ENCODE measurements at places on chromosomes 5 and 9.

- no peak for DNase-seq
Observed at GRCh38 chr5:72376381-72376780, 56.2 kb downstream of the PTCD2 start.

DNA sequence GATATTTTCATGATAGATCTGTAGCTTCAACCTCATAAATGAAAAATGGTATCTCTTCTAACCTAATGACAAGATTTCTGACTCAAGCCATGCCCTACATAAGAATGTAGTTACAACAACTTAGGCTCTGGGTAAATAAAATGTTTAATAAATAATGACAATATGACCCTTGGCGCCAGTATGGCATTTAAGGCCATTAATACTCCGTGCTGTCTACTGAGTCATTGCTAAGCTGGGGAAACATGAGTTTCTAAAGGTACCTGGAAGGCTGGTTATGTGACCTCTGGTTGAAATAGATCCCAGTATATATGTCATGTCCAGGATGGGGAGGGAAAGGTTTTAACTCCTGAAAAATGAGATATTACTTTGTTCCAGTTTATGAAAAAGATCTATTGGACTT lies 58.0 kb upstream of the CEMIP2 start:
- no peak for DNase-seq

DNA sequence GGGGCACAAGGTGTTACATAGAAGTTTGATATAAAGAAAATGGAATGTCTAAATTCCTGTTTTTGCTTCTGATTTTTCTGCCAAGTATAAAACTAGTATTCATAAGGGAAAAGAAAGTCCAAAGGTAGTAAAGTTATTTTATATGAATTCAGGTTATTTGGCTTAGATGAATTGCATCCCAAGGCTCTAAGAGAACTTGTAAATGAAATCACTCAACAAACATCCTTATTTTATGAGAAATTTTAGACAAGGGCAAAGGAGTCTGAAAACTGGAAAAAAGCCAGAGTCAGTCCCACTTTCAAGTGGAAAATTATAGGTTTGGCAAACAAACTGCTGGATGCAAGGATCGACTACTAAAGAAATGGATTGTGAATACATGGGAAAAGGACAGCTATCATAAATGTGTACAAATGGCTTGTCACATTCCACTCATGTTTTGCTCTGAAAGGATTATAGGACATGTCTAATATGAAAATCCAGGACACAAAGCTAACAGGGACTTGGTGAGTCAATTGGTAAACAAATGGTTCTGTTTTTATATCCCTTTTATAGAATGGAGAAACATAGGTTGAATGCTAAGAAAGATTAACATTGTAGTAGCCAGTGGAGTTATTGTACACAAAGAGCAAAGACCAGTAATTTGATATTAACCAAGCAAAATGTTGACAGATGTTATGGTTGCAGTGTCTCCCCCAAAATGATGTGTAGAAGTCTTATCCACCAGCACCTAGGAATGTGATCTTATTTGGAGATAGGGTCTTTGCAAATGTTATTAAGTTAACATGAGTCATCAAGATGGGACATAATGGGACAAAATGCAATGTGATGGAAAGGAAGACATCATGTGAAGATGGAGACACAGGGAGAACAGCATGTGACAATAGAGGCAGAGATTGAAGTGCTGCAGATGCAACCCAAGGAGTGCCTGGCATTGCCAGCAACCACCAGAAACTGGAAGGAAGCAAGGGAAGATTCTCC lies 495.7 kb downstream of the TLE1 start:
- no peak for DNase-seq

DNA sequence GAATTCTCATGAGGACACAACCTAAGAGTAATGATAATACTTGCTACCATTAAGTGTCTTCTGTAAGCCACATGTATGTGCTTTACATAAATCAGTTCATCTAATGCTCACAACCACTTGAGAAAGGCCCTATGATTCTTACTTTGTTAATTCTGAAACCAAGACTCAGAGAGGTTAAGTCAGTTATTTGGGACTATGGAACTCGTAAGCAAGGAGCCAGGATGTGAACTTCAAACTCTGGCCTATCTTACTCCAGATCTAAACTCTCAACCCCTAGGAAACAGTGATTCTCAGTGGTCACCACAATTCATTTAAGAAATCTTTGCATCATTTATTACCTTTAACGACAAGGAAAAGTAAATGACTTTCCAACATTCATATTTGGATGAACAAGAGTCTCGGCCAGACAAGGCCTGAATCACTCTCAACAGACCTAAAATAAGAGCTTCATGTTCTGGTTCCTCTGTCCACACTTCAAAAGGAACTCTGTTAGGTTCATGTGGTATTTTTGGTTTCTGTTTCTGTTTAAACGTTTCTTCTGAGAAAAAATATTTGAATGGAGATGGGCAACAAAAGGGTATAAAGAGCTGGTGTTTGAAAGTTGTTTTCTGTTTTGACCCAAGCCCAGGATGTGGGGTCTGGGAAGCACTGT lies 104.8 kb downstream of the LPAR1 start:
- DNase-seq = no peak

DNA sequence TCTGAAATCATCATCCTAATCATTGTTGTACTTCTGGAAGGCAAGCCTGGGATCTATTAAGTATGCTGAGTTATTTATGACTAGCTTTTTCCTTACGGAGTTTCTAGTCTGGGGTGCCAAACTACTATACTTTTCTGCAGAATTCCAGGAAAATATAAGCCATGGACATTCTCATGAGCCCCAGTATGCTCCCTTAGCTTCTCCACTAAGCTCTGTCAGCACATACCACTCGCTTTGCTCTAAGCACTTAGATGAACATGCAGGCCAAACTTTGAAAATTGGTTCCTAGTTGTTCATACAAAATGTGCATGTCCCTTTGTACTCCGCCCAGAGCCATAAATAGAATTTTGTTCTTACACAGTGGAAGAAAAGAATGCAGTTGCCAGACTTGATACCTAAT lies 284.6 kb downstream of the ARRDC3 start:
- no peak for DNase-seq

DNA sequence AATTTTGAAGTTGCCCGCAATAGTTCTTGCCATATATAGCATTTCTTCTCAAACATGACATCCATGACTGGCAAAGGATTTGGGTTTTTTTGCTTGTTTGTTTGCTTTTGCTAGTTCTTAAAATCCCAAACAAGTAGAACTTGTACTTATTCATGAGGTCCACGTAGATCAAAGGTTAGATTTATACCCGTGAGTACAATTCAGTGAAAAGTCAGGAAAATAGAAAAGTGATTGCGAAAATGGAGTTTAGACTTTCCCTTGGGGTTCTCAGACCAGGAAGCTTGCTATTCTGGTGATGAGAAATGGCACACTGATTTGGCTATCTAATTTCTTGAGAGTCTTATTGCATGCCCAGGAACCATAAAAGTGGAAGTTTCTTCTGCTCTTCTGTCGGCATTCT lies 304.7 kb downstream of the CTNND2 start:
- DNase-seq = no peak

DNA sequence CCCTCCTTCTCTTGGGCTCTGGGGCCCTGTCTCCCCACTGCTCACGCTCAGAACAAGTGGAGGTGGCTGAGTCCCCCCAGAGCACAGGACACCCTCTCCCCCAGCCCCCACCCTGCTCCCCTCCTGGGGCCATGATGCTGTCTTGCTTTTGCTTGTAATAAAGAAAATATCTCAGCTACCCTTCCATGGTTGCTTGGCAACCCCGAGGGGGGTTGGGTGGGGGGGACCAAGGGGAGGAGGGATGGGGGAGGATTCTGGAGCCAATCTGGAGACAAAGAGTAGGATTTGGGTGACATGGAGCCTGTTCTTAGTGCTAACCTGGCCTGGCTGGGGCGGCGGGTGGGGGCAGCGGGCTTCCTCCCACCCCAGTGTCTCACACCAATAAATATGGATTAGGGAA lies 16.1 kb upstream of the CERCAM start:
- DNase-seq = no peak

DNA sequence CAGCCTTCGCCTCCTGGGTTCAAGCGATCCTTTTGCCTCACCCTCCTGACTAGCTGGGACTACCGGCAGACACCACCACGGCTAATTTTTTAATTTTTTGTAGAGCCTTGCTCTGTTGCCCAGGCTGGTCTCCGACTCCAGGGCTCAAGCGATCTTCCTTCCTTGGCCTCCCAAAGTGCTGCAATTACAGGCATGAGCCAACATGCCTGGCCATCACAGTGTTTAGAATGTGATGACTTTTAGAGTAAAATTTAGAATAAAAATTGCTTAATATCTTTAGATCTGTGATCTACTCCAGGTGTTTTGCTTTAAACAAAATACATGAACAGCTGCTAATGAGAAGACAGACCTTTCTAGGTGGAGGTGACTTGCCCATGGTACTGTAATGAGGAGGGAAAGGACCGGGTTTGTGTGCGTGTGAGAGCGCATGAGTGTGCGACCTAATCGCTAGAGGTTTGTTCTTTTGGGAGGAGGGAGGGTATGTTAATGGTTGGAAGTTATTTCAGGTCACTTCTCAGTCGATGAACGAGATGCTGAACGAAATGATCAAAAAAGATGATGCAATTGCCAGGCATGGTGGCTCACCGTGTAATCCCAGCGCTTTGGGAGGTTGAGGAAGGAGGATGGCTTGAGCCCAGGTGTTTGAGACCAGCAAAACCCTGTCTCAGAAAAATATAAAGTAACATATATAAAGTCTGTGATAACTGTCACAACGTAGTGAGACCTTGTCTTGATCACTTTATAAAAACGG lies 2.0 kb downstream of the CNOT6 start:
- DNase-seq = no peak

DNA sequence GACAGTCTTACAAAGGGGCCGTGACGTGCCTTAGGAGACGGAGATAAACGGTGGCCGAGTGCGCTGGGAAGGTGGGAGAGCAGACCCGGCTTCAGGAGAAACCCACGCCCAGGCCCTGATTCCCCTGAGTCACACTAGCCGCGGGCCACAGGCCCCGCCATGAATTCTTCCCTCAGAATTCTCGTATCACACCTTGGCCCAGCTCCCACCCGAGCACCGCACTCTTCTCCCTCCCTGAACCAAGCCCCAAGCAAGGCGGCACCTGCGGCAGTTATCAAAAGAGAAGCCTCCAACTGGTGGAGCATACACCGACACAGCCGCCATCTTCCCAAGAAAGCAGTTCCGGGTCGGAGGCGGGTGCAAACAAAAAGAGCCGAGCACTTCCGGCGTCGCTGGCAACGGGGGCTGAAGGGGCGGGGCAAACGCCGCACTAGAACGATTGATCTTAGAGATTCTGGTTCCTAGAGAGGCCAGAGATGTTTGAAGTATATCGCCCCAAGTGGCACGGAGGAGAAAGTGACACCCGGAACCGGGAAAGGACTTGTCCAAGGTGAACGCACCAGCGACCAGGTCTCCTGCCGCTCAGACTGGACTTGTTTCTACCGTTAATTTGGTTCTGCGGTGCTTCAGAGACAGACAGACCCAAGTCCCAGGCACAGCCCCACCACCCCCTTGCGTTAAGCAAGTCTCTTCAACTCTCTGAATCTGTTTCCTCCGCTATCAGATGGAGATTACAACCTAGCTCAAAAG lies at the start of gene PSMB7:
Gene PSMB7, minus strand, starts transcription at position 341 of the 750 bp plus-strand sequence. Its CDS starts 17 bp downstream, at position 324.
- DNase-seq = peak; percentile 99

DNA sequence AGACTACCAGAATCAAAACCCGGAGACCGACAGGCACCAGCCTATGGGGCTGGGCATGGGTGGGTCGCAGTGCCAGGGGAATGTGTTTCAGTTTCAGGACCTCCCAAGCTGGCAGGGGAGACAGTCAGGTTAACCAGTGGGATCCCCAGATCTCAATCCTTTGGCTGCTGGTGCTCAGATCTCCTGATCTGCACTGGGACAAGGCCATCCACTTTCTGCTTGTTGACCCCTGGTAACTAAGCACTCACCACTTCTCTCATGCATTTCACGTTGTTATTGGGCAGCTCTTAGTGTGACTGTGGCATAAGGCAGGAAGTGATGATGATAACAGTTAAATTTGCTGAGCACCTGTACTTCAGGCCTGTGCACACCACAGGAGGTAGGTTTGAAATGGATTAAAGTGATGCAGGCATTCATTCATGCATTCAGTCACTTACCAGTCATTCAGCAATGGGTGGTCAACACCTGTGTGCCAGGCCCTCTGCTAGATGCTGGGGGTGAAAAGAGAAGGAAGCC lies 42.1 kb upstream of the STXBP1 start:
- no peak for DNase-seq

DNA sequence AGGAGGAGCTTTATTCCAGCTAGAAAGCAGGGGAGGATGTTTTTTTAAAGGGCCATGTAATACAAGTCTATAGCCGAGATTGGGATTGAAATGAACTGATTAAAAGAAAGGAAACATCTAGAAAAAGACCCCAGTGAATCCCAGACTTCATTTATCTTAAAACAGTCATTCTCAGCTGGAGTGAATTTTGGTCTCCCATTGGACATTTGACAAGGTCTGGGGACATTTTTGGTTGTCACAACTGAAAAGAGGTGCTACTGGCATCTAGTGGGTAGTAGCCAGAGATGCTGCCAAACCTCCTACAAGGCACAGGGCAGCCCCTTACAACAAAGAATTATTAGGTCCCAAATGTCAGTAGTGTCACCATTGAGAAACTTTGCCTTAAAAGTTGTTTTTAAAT lies 16.3 kb upstream of the SPINK4 start:
- no peak for DNase-seq

GRCh38 chr5:139635191-139635590 lies 13.0 kb upstream of the CXXC5 start:
- DNase-seq = no peak

DNA sequence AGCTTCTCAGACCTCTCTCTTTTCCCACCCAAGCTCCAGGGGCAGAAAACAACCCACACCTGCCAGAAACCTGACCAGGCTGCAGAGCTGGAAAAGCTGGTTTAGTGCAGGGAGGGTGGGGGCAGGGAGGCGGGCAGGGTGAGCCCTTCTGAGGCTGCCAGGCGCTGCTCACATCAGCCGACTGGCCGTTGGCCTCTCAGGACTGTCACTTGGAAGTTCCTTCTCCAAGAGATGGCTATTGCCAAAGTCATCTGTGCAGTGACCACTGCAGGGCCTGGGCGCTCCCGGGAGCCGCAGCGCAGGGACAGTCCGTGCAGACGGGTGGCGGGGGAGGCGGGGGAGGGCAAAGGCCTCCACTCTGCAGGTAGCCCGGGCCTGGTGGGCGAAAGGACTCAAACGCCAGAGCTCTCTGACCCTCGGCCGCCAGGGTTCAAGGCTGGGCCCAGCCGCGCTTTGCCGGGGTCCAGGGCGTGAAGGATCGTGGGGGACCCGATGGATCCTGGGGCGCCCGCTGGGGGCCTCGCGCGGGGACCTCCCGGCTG lies 205.0 kb upstream of the IER5L start:
- DNase-seq = no peak

- no peak for DNase-seq
Observed at GRCh38 chr9:88387036-88387551, 1.1 kb upstream of the SPIN1 start.
